SHP77 treated with DMSO at 0.1 percent for 48 hours (cell line): ENCODE measurements at places on chromosomes 3 and 15.

DNA sequence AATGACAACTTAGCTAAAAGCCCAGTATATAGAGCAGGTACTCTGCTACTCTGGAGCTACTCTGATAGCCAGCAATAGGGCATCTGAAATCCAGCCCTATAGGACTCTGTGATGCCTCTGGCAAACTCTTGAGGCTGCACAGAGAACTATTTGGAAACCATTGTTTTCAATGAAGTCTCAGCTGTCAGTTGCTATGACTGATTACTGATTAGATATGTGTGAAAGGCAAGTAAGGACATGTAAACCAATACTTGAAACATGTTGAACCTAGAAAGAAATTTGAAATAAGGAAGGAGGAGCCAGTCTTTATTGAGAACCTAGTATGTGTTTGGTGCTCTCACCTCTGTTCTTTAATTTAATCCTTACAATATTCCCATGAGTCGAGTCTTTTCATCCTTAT is 40.2 kb upstream of the CRTC3 start:
- DNase-seq: no peak

- no peak for DNase-seq
These were observed 225.9 kb downstream of the IGSF11 start for GRCh38 chr3:118808723-118809122.

DNA sequence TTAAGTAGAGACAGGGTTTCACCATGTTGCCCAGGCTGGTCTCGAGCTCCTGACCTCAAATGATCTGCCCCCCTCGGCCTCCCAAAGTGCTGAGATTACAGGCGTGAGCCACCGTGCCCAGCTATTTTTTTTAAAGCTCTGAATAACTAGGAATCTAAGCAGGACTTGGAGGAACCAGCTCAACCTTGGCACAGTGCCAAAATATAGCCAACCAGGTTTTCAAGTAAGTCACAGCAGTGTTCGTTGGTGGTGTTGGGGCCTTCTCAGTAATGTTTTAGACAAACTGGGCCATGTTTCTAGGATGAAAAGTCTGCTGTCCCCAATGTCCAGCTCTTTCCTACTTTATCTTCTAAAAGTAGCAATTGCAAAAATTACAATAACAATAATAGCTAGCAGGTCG is 6.4 kb upstream of the ADAM10 start:
- no peak for DNase-seq

DNA sequence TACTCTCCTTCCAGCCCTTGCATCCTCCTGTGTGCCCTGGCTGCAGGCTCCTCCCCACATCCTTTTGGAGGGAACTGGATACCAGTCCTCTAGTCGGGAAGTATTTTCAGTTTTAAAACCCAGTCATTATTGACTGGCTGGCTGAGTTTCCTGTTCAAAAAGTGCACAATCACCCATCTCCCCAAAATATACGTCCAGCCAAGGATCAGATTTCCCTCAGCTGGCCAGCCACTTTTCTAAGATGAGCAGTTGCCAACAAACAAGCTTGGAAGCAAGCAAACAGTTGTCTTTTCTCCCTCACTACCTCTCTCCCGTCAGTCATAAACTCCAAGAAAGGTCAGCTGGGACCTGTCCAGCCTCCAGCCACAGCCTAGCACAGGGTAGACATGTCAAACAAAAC is 147.7 kb upstream of the GALNT15 start:
- DNase-seq: no peak

GRCh38 chr3:126439968-126440708 is 35.6 kb downstream of the ZXDC start:
- DNase-seq: no peak

DNA sequence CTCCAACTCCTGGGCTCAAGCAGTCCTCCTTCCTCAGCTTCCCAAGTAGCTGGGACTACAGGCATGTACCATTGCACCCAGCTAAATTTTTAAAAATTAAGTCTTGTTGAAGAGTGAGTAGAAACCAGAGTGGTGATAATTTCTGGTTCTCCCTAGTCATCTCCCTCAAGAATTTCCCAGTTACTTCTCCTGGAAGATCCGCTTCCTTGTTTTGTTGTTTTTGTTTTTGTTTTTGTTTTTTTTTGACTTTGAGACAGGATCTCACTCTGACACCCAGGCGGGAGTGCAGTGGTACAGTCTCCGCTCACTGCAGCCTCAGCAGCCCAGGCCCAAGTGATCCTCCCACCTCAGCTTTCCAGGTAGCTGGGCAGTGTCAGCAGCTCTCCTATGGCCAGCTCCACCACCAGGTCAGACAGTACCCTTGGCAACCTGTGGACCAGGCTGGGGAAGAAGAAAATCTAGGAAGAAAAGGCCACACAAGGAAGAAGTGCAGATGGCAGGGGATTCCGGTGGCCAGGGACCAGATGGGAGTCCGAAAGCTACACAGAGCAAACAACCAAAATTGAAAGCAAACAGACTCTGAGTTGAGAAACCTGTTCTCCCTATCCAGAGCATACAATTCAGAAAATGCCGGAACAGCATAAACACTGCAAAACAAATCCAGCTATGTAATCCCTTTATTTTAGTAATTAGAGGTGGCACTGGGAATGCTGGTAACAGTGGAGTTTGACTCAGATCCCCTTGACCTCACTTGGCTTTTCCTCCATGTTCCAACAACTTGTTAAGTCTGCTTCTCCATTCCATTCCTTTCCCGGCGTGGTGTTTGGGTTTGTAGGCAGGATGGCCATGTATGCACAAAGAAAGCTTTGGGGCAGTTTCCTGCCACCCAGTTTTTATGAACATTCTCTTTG is 266.6 kb upstream of the CTDSPL start:
- DNase-seq: no peak

- DNase-seq: peak; percentile 5
These were observed 298.3 kb downstream of the LRRC3B start for GRCh38 chr3:26920646-26921478.

DNA sequence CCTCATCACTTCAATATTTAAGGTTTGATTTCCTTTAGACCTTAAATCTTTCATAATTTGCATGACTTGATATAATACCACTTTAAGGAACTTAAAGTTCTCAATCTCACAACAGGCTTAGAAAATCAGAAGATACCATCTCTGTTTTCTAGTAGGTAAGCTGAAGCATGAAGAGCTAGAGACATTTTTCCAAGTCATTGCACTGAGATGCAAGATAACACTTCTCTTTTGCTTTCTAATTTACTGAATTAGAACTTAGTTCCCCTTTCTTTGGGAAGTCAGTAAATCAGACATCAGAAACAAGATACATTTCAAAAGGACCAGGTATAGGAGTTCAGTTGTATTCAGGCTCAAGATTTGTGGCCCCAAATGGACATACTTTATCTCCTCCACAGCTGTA is 79.7 kb downstream of the DZIP3 start:
- no peak for DNase-seq

- no peak for DNase-seq
These were observed 39.4 kb downstream of the MOBP start for GRCh38 chr3:39506863-39507262.

GRCh38 chr3:65761446-65762234 is 277.1 kb downstream of the MAGI1 start:
- DNase-seq: no peak

DNA sequence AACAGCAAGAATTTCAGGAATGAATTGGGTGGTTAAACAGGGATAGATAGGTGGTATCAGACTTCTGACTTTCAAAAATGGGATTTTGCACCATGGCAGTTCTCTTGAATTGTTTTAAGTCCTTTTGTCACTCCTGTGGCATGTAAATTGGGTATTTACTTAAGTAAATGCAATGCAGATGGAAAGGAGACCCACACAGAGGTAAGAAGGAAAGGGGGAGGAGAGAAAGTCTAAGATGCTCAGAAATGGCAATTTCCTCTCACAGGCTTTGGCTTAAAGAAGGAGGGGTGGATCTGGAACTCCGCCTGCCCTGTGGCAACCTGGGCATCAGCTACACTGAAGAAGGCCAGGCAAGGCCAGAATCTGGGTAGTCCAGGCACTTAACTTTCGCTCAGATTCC is 197.1 kb upstream of the UBE2E1 start:
- DNase-seq: no peak

GRCh38 chr3:16550305-16550675 is 36.8 kb upstream of the RFTN1 start:
- DNase-seq: peak; percentile 47

DNA sequence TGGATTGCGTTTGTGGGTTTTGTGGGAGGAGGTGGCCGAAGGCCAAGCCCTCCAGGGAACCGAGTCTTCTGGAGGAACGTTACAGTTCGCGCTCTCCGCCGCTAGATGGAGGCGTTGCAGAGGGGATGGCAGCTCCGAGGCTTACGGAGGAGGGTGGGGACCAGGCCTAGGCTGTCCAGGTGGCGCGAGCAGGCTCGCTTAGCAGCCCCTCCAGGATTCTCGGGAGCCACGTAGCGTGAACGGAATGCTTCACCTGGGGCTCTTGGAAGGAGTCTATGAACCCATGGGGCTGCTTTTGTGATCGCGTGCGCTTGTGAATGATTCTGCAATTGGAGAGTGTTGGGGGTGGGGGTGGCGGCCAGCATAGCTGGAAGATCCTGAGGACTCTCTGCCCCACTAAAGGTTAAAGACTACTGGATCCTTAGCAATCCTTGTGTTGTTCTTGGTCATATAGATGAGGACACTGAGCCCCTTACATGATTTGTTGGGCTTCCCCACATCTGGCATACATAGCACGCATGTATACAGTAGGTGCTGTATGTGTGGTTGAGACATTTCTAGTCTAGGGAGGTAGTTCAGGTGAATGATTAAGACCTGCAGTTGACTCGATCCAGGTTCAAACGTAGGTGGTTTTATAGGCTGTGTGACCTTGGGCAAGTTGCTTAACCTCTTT is 25.7 kb downstream of the FAM3D start:
- peak; percentile 62 for DNase-seq

DNA sequence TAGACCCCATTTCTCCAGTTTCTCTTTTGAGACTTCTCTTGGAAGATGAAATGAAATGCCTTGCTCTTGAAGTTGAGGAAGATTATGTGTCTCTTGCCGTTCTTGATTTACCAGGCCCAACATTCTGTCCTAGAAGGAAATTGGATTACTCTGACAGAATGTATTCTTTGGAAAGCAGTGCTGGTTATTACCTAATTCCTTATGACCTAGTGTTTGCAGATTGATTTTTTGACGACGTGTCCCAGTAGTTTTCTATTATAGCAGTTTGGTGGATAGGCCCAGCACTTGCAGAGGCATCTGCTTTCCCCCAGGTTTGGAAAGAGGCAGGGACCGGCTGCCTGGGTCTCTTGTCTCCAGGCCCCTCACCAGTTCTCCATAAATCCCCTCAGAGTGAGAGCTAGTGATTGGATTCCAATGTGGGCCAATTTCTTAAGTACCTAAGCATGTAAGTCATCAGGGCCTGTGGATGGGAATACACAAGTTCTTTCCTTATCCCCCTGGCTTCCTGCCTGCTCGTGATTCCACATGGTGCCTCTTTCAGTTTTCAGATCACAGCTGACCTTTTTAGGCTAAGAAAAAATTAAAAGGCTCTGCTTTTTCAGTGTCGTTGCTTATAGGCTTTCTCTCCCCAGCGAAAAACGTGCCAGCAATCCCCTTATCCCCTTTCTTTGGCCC is 50.2 kb downstream of the EPHB3 start:
- no peak for DNase-seq

- no peak for DNase-seq
These were observed 4.2 kb downstream of the SORD start for GRCh38 chr15:45027220-45027619.

DNA sequence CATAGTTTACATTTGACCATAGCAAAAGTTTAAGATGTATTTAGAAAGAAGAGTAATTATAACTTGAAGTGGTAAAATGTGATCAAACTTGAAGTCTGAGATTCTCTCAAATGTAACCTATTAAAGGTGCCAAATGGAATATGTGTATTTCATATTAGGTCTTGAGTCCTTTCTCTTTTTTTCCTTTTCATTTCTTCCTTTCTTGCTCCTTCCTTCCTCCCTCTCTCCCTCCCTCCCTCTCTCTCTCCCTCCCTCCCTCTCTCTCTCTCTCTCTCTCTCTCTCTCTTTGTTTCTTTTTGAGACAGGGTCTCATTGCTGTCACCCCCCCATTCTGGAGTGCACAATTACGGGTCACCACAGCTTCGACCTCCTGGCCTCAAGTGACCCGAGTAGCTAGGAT is 47.7 kb downstream of the MAP2K5 start:
- no peak for DNase-seq

GRCh38 chr15:59294574-59295260 is 78.0 kb downstream of the MYO1E start:
- DNase-seq: no peak

DNA sequence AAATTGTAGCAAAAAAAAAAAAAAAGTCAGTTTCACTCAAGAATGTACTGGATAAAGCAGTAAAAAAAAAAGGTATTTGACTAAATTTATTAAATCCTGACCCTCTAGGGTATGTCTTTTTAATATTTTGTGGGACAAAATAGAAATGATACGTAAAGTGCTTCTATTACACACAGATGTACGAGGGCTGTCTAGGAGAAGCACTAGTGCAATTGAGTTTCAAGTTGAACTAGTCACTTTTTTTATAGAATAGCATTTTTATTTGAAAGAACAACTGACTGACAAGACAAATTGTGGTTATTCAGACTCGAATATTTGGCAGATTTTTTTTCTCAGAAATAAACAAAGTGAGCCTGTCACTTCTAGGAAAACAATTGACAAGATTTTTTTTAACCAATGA is 49.0 kb downstream of the CCDC54 start:
- DNase-seq: no peak

DNA sequence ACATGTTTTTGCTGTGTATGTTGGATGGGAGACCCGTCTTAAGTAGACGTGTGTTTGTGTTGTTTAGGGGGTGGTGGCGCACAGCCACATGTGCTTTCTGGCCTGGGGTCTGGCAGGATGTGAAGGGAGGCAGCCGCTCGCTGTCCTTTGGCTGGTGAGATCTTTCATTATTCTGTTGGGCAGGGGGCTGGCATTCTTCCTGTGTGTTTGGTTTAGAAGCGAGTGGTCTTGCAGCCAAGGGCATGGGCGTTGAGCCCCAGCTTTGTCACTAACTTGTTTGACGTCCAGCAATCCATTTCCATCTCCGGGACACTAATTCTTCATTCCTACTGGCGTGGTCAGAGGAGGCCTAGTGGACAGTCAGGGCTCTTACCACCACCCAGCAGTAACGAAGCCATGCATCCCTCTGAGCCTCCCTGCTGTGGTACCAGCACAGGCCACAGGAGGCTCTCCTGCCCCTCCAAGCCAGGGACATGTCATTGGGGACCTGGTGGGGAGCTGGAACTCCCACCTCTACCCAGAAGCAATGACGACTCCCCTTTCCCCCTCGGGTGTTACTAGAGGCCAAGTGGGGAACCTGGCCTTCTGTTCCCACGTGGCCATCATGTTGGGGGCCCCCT is 10.7 kb downstream of the THSD4 start:
- DNase-seq: no peak

DNA sequence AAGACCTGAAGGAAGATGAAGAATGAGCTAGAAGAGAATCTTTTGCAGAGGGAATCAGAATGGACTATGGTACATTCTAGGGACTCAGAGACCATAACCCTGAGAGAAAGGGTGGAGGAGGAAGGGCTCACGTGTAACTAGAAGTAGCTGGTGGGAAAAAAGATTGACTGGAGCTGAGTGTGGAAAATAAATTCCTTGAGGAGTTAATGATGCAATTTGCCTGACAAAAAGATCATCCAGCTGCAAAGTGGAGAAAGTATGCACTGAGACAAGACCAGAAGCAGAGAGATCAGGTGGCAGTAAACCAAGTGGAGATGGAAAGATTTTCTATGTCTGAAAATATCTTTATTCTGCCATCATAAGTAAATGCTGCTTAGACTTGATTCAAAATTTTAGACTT is 52.9 kb upstream of the TBL1XR1 start:
- DNase-seq: no peak

- DNase-seq: no peak
These were observed 332.2 kb upstream of the GOLIM4 start for GRCh38 chr3:168427835-168428475.
